Renal pelvis (tissue), 12 donors: ENCODE measurements at places on chromosomes 13 and 19. TPM values are rescaled to one million over a fixed set of nuclear protein-coding genes. Genes with fewer than 3 reads are reported as not detected.

KCNN1 gene
- 5.1 TPM for polyA plus RNA-seq

SPACA4 gene
- 0.23 TPM for polyA plus RNA-seq

- DNase-seq = no peak
Observed at GRCh38 chr19:4087787-4088679, 21.3 kb upstream of the ZBTB7A start.

DNA sequence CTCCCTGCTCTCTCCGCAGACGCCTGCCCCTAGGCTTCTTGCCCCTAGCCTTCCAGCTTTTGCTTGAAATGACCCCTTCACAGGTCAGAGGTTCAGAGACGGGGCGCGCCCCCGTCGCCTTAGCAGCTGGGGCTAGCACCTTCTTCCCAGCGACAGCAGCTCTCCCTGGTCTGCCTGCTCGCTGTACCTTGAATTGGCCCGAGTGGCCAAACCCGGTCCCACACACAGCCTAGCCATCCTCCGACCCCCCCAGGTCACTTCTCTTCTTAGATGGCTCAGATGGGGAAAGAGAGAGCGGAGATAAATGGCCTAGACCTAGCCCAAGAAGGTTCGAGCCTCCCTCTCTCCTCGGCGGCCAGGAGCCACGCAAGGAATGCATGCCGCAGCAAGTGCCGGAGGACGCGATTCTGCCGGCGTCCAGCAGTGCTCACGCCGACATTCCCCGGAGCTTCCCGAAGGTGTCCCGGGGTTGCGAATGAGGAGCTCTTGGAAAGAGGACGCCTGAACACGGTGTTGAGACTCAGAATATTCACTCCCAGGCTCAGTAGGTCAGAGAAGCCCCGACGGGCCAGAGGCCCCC lies 1.3 kb downstream of the CDX2 start:
- no peak for DNase-seq

GRCh38 chr13:50780201-50781015 lies 63.1 kb downstream of the DLEU7 start:
- DNase-seq = no peak
